ENCODE measurements at places on chromosomes 13 and 19.

GRCh38 chr19:19232261-19232721 is 20.5 kb downstream of the NCAN start:
- no peak for DNase-seq

DNA sequence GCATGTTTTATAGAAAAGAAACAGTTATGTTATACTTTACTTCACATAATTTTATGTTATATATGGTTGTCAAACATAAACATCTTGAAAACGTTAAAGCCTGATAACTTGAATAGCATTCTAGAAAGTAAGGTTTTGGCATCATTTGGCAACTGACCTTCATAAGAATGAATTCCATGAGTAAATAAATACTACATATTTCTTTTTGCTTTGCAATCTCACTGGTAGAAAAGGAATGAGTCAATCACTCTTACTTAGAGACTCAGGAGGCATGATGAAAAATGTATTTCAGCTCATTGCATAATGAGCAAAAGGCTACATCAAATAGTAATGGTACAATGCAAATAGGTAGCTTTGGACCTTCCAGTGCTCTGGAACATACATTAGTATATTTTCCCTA is 1381.9 kb downstream of the EFNB2 start:
- DNase-seq = no peak

- no peak for DNase-seq
Measured at GRCh38 chr13:89205856-89206520, 1534.8 kb downstream of the SLITRK5 start.

DNA sequence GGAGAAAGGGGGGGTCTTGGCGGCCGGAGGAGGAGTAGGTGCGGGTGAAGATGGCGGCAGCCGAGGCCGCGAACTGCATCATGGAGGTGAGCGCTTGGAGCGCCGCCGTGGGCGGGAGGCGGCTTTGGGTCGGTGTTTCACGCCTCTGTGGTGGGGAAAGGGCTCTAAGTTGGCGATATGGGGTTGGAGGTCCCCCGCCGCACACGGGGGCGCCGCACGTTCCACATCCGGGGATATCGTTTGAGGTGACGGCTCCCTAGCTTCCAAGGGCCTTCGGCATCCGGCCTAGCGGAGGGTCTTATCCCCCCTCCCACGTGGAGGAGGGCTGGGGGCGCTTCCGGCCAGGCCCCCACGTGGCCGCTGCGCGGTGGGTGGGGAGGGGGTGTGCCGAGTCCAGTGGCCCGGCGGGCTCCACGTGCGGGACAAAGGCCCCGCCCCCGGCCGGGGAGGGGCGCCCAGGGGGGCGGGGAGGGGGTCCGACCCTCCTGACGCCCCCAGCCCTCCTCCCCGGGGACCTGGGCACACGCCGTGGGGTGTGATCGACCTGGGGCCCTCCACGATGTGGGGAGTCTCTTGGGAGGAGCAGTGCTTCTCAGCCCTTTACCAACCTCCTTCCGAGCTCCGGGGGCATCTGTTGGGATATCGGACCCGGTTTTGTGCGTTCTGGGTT is at the start of gene PRMT1:
TSS of gene PRMT1 (plus strand) at position 41 of the 670 bp plus-strand sequence. CDS start at position 51, 10 bp downstream.
- DNase-seq = no peak

DNA sequence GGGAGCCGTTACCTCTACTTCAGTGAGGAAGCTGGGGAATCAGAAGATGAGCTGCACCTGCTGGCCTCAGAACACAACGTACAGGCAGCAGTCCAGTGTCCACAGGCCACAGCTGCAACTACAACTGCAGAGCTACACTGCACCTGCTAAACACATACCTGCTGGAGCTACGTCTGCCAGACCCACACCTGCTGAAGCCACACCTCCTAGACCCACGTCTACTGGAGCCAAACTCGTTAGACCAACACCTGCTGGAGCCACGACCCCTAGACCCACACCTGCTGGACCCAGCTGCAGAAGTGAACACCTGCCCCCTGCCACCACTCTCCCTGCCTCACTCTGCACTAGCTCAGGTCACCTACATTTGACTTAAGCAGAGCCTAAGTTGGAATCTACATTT is 169.9 kb downstream of the USP12 start:
- no peak for DNase-seq

GRCh38 chr13:44401577-44401976 is 28.0 kb downstream of the SERP2 start:
- no peak for DNase-seq

Data from stimulated activated CD4-positive, alpha-beta T cell treated with anti-CD3 and anti-CD28 coated beads, TNF-alpha, amount 100 ng/mL, for 48 hours (primary cell).